NCI-H460 (cell line): ENCODE measurements at places on chromosomes 1 and 21.
A peak's percentile ranks its signal among the peaks of the same experiment; 100 is the strongest.

- DNase-seq: peak; percentile 63
These were observed 4.8 kb downstream of the ATP1A1 start for GRCh38 chr1:116377541-116378529.

DNA sequence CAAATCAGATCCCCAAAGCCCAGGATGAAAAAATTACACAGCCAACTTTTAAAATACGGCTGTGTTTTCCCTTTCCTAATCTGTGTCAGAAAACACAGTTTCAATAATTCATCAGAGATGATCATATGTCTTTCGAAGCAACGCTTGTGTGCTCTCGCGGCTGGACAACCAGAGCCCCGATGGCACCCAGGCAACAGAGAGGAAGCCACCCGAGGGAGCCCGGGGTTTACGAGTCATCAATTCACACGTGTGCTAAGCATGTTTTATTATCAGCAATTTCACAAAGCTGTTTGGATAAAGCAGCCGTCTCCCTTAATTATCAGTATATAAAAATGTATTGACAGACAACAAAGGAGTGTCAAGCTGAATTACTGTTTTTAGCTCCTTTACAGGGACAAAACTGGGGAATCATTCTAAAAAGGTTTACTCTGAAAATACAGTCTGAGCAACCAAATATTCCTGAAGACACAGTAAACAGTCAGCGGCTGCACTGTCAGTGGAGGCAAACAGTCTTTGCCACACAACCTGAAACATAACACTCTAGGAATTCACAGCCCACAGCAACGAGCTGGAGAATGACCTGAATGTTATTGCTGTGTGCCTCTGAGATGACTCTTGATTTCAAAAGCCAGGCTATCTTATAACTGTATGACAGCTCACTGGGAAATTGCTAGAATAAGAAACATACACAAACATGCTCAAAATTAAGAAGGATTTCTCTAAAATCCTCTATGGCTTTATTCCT lies 201.0 kb downstream of the SIPA1L2 start:
- no peak for DNase-seq

- DNase-seq: no peak
These were observed 308.8 kb downstream of the AJAP1 start for GRCh38 chr1:4963251-4963650.

DNA sequence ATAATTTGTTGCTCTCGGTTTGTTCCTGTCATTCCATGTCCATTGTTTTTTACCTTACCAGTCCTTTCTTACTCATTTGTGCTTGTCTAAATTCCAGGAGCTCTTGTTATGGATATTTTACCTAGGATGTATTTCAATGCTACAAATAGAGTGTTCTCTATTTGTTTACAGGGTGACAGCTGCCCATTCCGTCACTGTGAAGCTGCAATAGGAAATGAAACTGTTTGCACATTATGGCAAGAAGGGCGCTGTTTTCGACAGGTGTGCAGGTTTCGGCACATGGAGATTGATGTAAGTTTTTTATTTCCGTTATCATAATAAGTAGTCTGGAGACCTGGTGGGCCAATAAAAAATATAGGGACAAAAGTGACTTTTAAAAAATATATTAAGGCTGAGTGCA lies 23.0 kb downstream of the ZBED6 start:
- no peak for DNase-seq

- no peak for DNase-seq
These were observed 29.6 kb downstream of the BCL9 start for GRCh38 chr1:147570907-147571306.

DNA sequence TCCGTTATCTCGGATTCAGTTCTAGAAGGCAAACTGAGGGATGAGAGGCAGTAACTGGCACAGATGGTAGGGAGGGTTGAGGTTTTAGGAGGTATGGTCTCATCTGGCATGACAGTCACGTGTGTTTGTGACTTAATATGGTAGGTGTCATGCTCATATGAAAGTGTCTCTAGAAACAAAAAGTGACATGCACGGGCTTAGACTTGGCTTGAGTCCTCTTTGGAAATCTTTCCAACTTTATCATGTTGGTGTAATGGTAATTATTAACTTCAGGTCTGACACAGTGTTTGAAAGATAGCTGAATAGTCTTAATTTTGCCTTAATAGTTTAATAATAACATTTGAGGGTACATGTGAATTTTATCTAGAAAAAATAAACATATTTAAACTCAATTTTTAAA lies 218.1 kb downstream of the FMN2 start:
- no peak for DNase-seq

DNA sequence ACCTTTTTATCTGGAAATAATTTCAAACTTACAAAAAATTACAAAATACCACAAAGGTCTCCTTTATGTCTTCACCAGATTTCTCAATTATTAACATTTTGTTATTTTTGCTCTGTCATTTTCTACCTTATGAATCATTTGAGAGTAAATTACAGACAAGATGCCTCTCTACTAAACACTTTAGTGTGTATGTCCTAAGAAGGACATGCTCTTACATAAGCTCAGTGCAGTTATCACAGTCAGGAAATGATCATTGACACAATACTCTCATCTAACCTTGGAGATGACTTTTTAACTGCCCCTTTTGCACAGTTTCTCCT lies 378.9 kb upstream of the RUNX1 start:
- no peak for DNase-seq

- DNase-seq: no peak
These were observed 7.8 kb downstream of the PGM1 start for GRCh38 chr1:63601061-63601460.

DNA sequence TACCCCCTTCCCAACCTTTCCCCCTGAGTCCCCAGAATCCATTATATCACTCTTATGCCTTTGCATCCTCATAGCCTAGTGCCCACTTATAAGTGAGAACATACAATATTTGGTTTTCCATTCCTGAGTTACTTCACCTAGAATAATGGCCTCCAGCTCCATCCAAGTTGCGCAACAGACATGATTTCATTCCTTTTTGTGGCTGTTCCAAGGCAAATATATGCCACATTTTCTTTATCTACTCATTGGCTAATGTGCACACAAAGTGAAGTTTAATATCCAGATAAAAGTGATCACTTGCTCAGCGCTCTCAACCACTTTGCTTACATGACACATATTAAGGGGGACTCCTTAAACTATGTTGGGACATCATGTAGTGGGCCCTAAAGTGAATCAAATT lies 72.4 kb upstream of the TIAM1 start:
- no peak for DNase-seq

- no peak for DNase-seq
These were observed 21.9 kb upstream of the IVNS1ABP start for GRCh38 chr1:185338719-185339622.

- no peak for DNase-seq
These were observed 71.4 kb downstream of the CDC7 start for GRCh38 chr1:91572044-91572443.

DNA sequence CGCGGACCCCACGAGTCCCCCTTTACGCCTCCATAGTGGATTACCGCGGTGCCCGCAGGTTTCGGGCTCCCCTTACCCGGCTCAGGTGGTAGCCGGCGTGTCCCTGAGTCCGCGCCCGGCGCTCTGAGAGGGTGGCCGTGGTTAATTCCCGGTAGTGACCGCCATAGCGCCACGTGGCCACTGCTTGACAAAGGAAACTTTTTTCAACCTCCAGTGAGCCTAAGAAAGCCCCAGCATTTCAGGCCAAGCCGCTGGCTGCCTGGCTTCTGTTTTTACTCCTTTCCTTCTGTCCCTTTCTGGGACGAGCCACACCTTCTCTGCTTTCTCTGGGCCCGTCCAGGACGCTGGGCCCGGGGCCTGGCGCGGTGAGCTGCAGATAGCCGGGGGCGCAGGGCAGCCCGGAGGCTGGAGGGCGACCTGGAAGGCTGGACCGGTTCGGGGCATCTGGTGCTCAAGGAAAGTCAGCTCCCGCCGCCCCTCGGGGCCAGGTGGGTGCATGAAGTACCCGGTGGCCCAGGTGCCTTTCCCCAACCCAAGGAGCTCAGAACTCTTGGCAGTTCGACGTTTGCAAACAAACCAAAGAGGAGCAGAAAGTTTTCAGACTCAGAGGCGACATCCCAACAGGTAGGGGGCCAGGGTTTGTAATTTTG lies 540 bp upstream of the C1orf198 start:
- peak; percentile 30 for DNase-seq

GRCh38 chr1:181129771-181130606 lies 41.5 kb downstream of the IER5 start:
- DNase-seq: no peak

GRCh38 chr1:174262349-174263241 lies 103.3 kb downstream of the RABGAP1L start:
- peak; percentile 38 for DNase-seq

GRCh38 chr1:229972600-229973296 lies 94.3 kb upstream of the GALNT2 start:
- no peak for DNase-seq

DNA sequence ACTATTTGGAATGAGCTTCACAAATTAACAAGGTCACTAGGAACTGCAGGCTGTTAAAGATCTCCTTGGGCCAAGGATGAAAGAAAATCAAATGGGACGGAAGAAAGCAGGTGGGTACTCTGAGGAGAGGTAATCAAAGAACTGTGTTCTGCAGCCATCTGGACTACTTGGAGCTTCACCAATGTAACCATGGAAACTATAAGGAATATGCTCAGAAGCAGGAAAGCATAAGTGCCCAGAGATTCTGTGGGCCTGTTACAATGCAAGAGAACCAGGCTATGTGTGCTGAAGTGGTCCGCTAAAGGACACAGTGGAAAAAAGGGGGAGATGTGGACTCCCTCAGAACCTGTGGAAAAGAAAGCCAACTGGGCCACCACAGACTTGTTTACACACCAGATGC lies 238.5 kb downstream of the PTGER3 start:
- no peak for DNase-seq

- no peak for DNase-seq
These were observed 28.2 kb upstream of the RABGAP1L start for GRCh38 chr1:174131032-174131638.

DNA sequence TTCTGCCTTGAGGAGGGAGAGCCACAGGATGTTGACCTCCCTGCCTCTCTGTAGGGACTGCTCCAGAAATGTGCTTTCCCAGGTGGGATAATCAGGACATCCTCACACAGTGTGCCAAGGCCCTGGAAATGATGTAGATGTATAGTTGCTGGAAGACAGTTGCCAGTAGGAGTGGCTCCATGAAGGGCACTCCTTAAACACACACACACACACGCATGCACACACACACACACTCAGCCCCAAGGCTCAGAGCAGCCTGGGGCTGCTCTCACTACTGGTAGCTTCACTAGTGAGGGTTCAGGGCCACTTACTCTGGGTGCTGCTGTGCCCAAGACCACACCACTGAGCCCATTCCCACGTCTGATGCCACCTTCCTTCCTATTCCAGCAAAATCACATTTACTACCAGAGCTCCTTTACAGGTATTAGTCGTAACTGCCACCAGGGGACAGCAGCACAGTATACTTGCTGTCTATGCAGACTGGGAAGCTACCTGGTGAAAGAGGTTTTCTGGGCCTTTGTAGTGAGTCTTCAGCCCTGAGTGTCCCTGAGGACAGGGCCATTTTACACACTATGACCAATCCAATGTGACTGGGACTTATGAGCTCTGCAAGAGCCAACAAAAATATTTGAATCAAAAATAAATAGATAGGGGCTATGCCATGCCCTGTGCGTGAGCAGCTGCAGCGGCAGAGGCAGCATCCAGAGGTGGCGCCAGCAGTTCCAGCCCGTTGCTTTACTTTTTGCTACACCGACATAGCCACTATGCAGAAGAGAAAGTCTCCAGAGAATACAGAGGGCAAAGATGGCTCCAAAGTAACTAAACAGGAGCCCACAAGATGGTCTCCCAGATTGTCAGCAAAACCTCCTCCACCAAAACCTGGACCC lies 15.0 kb downstream of the CRNN start:
- DNase-seq: peak; percentile 19

- DNase-seq: no peak
These were observed 48.0 kb downstream of the LYST start for GRCh38 chr1:235818632-235819136.

GRCh38 chr1:165960136-165960535 lies 132.7 kb downstream of the UCK2 start:
- no peak for DNase-seq
